Upper lobe of right lung (tissue), 1 donor: ENCODE measurements at places on chromosomes 16 and 17. TPM values are rescaled to one million over a fixed set of nuclear protein-coding genes. Genes with fewer than 3 reads are reported as not detected.

HID1 gene
- 33.5 TPM for total RNA-seq

PRKCB gene
- total RNA-seq: 25.2 TPM

CA7 gene
- not detected for total RNA-seq

E4F1 gene
- 22.6 TPM for total RNA-seq

SBK1 gene
- 1.9 TPM for total RNA-seq

ALOXE3 gene
- total RNA-seq: not detected

KRTAP4-4 gene
- total RNA-seq: not detected

KRT17 gene
- 5.9 TPM for total RNA-seq

CEP295NL gene
- 4.2 TPM for total RNA-seq

ATP2C2 gene
- total RNA-seq: 48.9 TPM

ZNF19 gene
- 11.4 TPM for total RNA-seq
